ENCODE measurements at places on chromosomes 12 and 14.

- DNase-seq = no peak
Measured at GRCh38 chr14:105530285-105531087, 4.1 kb downstream of the TMEM121 start.

GRCh38 chr14:52333108-52333507 lies 19.0 kb downstream of the PTGER2 start:
- DNase-seq = no peak

- DNase-seq = no peak
Measured at GRCh38 chr12:59079472-59079871, 159.2 kb upstream of the LRIG3 start.

GRCh38 chr12:70936203-70936813 lies 15.8 kb upstream of the PTPRR start:
- DNase-seq = no peak

DNA sequence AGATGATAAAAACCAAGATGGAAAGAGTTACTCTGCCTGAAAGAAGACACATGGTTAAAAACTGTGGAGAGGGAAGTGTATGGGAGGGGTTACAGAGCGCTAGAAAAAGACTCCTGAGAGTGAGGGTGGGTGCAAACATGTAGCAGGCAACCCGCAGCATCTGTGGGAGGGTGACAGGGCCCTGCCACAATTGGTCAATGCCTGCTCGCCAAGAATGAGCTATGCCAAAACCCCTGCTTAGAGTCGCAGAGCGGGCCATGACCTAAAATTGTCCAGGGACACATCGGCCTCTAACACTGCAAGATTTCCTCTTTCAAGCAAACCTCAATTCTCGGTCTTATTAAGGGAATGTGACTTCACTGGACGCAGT lies 700 bp downstream of the PRKAG1 start:
- no peak for DNase-seq

DNA sequence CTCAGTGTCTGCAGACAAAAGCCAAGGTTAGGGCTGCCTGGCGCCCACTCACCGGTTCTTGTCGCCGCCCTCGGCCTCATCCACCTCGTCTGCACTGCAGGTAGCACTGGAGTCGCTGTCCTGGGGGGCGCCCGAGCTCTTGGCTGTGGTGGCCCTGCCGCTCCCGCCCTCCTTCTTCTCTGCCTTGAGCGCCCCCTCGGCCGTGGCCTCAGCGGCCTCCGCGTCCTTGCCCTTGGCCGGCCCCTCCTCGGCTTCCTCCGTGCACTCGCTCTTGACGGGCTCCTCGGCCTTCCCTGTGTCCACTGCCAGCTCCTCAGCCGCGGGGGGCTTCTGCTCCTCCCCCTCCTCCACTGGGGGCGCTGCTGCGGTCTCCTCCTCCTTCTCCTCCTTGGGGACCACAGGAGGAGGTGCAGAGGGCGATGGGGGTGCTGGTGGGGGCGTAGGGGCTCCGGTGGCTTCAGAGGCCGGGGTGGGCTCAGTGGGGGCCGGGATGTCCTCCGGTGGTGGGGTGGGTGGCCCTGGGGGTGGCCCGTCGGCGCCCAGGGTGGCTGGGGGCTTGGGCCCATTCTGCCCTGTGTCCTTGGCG lies 77.2 kb downstream of the RFLNA start:
- DNase-seq = no peak

GRCh38 chr12:9079883-9080675 lies 35.6 kb downstream of the A2M start:
- DNase-seq = no peak

DNA sequence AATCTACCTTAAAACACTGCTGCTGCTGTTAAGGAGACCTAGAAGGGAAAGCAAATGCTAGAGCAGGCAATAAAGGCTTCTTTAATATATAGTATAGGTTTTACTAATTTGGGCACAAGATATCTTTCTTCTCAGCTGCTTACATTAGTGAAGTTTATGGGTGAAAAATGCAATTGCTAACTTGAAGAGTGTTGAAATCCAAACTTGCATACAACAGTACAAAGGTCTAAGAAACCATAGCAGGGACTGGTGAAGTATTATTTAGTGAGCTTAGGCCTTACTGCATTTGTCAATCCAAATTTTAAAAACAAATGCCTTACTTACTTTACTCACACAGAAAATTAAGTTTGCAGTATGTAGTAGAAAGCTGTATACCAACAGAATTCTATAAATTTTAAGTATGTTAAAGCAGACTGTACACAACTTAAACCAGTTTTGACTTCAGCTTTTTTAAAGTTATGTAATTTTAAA lies 1.4 kb upstream of the AP4S1 start:
- DNase-seq = no peak
